ENCODE measurements at places on chromosomes 13 and 19.

GRCh38 chr13:110937511-110938285 lies 22.8 kb upstream of the ANKRD10 start:
- DNase-seq = no peak

DNA sequence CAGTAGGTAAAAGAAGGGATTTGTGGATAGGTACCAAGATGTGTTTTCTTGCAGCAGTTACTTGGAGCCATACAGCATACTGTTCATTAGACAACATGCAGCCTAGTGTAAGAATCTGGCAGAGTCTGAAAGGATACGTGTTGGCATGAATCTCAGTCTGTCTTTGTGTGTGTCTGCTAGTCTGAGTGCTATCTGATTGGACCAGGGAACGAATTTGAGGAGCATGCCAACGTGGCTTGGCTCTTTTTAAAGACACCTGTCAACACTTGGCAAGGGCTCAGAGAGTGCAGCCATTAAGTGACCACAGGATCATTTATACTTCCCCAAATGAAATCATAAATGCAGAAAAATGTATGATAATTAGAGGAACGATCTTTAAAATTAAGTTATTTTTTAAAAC lies 27.6 kb upstream of the ATXN8OS start:
- no peak for DNase-seq

DNA sequence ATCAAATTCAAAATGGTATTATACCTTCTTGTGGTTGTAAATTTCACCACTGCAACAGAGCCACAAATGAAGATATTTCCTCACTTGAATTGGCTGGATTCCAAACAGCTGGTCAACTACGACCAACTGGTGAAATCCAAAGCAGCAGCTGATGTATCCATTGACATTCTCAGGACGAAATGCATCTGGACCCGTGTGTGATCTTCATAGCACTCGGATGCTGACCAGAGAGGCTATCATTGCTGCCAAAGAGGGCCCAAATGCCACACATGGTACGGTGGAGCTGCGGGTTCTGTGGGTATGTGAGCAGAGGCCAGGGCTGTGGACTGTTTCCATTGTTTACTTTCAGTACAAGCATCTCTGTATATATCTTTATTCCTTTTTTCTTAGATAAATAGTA lies 25.6 kb upstream of the PCCA start:
- peak; percentile 78 for DNase-seq

DNA sequence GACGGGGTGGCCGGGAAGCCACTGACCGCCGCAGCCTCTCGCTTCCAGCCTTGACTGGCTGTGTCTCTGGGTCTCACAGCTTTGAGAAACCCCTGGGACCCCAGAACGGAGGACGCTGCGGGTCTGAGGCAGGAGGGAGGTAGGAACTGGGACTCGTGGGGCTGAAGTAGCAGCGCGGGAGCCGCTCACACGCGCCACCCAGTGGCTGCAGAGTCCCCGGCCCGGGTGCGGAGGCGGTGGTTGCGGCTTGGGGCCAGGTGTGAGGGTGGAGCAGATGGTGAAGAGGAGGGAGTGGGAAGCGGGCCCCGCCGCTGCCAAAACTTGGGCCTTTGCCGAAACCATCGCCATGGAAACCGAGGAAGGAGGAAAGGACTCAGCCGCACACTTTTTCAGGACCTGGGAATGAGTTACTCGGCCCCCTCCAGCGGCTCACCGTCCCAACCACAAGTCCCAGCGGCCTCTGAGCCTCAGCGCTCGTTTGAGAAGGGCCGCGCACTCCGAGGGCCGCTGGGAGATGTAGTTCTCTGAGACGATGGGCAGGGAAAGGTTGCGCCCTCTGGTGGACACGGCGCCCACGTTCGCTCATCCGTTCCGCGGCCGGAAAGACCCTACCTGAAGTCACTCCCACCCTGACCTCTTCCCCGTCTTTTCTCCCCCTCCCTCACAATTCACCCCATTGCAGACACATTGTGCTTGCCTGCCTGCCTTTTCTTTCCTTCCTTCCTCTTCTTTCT lies 2.2 kb upstream of the SLC17A7 start:
- DNase-seq = peak; percentile 96

DNA sequence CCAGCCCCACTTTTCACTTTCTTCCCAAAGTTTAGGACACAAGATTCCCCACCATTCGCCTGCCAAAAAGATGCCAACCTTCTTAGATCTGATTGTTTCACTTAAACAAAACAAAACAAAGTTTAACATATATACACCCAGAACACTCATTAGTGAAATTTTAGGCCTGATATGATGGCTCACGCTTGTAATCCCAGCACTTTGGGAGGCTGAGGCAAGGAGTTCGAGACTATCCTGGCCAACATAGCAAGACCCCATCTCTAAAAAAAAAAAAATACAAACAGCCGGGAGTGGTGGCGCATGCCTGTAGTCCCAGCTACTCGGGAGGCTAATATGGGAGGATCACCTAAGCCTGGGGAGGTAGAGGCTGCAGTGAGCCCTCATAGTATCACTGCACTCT lies 4.9 kb downstream of the PGPEP1 start:
- no peak for DNase-seq

GRCh38 chr13:87234981-87235380 lies 436.2 kb upstream of the SLITRK5 start:
- peak; percentile 11 for DNase-seq
